SK-N-SH treated with all-trans-retinoic acid at 6 μM for 48 hours (cell line): ENCODE measurements at places on chromosomes 12 and 14.

DNA sequence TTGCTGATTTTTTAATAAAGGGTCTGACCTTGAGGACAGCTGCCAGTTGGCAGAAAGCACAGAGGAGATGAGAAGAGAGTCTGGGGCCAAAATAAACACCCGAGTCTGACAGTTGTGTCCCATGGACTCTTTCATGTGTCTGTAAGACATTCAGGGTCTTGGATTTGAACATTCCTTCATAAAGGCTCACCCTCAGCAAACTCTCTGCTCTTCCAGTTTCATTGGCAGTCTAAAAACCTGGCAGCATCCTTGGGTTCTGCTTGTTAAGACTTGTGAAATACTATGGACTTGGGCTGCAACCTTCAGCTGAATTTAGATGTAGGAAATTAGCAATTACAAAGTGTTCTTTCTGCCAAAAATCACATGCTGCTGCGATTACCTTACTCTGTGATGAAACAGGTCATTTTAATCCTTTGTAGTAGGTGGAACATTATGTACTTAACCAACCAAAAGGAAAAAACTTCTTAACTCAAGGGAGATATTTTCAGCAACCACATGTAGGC, 32.0 kb upstream of the LMNTD1 start:
- no peak; the same call in 2 of the 3 replicates for ATAC-seq

GRCh38 chr12:33322519-33322918, 117.1 kb downstream of the SYT10 start:
- ATAC-seq: no peak

- ATAC-seq: no peak
Observed at GRCh38 chr12:3704512-3705353, 48.2 kb downstream of the CRACR2A start.

DNA sequence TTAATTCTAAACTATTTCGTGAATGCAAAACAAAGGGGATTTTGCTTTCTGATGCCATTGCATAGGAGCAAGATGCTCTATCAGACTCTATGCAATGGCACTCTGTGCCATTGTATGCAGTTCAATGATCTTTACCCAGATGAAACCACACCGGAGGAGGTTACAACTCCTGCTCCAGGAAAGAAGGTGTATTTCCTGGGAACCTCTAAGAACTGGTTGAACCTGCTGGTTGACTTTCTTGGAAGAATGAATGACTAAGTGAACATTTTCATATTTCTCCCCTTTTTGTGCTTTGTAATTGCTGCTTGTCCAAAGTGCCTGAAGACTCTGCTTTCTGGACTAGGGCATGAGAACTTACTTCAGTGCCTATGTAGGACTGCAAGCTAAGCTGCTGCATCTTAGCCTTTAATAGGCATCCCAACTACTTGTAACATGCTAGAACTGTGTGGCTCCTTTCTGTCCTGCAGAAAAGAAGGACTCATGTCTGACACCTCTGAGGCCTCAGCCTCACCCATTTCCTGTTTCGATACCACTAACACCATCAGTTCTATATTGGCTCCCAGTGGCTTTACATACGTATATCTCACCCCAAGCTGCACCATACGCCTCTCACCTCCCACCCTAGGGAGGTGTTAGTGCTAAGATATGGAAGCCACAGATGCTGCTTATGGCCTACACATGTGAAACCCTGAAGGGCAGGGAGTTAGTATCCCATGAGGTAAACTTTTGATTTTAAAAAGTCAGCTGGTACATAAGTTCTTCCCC, 193.5 kb upstream of the CNOT2 start:
- ATAC-seq: no peak

GRCh38 chr14:59328454-59328853, 136.7 kb downstream of the GPR135 start:
- ATAC-seq: no peak

GRCh38 chr14:22200977-22201605, 387.9 kb downstream of the DAD1 start:
- peak; percentile 88 for ATAC-seq

DNA sequence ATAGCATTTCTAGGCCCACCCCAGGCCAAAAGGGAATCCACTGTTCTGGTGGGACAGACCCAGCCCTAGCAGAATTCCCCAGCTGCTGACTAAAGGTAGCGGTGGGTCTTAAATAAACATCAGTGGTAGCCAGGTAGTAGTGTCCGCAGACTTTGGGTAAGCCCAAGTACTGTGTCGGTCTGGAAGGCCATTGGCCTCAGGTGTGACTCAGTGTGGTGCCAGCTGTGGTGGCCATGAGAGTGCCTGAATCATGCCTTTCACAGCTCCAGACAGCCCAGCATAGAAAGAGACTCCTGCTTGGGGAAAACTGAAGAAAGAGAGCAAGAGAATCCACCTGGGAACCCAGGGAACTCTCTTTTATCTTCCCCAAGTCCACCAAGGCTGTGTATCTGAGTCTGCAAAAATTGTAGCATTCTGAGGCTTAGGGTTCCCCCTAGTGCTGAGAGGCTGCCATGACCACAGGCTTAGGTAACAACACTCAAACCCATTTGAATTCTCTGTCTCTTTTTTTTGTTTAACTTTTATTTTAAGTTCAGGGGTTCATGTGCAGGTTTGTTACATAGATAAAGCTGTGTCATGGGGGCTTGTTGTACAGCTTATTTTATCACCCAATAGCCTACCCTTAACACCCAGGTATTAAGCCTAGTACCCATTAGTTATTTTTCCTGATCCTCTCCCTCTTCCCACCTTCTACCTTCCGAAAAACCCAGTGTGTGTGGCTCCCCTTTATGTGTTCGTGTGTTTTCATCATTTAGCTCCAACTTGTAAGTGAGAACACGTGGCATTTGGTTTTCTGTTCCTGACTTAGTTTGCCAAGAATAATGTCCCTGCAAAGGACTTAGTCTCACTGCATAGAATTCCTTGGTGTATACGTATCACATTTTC, 16.7 kb upstream of the CD163L1 start:
- peak; percentile 96 for ATAC-seq

GRCh38 chr14:95300697-95301526, 18.8 kb downstream of the CLMN start:
- no peak for ATAC-seq

- no peak for ATAC-seq
Observed at GRCh38 chr14:81162941-81163340, 57.8 kb downstream of the GTF2A1 start.

DNA sequence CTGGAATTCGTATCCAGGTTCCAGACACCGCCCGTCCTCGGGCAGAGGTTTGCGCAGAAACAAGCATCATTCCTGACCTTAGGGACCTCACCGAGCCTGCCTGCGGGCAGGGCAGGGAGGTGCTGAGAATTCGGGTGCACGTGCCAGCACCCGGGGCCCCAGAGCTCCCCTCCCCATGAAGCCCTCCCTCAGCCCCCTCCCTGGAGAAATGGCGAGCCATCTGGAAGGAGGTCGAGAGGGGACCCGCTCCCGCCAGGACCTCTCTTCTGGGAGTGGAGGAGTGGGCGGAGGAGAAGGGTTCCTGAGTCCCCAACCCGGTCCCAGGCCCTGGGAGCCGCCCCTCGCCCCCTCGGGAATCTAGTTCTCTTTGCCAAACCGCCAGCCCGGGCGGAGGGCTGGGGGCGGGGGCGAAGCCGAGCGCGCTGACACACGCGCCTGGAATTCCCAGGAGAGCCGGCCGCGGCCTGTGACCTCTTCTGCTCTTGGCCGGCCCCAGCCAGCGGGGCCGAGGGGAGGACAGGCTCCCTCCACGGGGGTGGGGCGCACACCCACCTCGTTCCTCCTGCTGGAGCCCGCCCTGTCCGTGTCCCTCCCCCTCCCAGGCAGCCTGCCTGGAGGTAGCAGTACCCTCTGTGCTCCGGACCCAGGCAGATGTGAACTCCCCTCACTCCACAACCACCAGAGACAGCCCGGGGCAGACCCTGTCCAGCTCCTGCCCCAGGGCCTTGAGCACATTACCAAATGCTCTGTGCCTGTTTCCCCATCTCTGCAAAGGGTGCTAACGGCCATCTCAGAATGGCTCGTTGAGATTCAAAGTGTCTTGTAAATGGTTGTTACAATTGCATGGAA, 23.0 kb upstream of the GPR132 start:
- peak; percentile 6; the same call in 2 of the 3 replicates for ATAC-seq

GRCh38 chr12:120625557-120626419, 14.6 kb upstream of the CABP1 start:
- ATAC-seq: no peak

DNA sequence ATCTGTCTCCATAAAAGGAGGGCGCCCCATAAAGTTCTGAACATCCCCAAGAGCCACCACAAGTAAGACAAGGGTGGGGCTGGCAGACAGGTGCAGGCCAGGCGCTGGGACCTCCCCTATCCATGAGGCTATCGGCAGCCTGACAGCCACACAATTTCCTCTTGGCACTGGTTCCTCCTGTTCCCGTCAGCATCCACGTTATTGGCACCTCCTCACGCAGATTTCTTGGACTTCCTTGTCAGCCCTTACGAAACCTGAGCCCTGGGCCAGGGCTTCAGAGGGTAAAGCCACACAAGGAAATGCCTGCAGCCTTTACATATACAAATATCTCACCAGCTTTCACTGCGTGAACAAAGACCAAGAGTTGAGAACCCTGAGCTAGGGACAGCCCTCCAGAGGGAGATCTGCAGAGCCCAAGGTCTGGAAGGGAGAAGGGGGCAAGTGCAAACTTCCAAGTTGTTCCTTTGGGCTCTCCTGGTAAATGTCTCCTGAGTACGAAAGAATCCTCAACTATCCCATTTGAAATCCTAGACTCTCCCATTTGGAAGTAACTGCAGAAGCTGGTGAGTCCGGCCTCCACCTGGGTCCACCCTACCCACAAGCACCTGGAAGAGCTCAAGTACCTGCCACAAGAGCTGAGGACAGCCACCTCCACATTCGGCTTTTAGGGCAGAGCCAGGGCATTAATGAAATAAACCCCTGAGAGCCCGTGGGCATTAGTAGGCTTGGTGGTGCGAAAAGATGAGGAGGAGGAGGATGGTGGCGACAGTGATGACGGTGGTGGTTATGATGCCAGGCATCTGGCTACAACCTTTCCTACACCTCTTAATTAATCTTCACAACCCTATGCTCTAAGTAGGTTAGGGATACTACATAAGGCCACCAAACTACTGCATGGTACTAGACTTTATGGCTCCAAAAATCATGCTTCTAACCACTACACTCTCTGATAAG, 5.5 kb upstream of the TC2N start:
- no peak for ATAC-seq

DNA sequence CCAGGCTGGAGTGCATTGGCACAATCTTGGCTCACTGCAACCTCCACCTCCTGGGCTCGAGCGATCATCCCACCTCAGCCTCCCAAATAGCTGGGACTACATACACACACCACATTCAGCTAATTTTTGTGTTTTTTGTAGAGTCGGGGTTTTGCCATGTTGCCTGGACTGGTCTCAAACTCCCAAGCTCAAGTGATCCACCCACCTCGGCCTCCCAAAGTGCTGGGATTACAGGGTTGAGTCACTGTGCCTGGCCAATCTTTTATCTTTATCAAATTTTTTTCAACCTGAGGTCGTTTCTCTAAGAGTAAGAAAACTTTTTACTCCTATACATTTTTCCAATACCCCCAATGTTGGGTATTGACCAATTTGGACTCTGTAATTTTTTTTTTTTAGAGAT, 40.0 kb upstream of the NAP1L1 start:
- no peak for ATAC-seq

- no peak for ATAC-seq
Observed at GRCh38 chr12:40104461-40105264, 1.2 kb downstream of the SLC2A13 start.

DNA sequence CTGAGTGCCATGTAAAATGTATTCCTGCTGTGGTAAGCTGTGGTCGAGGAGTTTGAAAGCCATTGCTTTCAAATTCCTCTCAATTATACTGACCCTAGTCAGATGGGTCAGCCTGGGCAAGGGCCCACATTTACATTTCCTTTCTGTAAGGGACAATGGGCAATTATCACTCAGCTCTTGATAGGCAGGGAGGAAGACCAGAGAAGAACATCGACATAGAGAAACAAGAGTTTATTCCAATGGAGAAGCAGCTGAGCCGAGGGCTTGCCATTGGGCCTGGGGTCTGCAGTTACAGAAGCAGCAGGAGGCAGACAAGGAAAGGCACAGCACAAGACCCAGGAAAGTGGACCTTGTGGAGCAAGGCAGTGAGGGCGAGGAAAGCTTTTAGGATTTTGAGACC, 9.7 kb downstream of the NRIP2 start:
- ATAC-seq: no peak

- peak; percentile 23 for ATAC-seq
Observed at GRCh38 chr12:121794534-121795033, 1.1 kb upstream of the RHOF start.

DNA sequence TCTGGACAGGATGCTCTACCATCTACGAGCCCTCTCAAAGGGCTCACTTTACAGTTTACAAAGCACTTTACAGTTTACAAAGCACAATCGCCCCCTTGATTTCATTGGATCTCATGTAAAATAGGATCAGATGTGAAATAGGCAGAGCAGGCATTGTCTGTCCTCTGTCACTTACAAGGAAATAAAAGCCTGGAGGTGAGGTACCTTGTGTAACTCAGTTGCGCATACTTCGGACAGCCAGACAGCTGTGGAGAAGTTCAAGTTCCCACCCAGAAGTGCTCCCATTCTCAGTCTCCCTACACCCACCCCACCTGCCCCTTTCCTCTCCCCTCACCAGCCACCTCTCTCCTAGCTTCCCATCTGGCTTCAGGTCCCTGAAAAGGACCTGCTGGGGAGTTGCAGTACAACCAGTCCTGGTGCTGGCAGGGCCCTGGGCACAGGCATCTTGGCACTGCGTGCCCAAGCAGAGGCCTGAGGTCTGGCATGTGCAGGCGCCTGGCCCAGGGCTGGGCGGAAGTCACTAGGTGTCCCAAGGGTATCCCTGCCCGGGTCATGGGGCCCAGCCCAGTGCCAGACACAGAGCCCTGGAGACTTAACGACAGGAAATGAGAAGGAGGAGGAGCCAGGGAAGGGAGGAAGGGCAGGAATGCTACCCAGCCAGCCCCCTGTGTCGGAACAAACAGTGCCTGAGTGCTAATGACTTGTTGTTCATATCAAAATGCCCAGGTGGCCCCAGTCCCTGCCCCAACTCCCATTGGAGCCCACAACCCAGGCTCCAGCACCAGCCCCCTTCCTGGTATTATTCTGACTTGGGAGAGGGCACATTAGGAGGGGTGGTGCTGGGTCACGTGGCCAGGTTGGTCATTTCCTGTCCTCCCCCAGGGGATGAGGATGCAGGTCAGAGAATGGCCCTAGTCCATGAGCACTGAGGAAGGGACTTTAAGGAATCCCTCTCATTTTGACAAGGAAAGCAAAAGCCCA, 5.4 kb downstream of the RAPGEF3 start:
- ATAC-seq: peak; percentile 49

- no peak for ATAC-seq
Observed at GRCh38 chr12:19205120-19205519, 75.6 kb downstream of the PLEKHA5 start.

GRCh38 chr14:48936362-48936761, 649.8 kb downstream of the RPS29 start:
- peak; percentile 74 for ATAC-seq

GRCh38 chr14:67618617-67619063, 1.1 kb upstream of the ARG2 start:
- peak; percentile 75 for ATAC-seq

- no peak for ATAC-seq
Observed at GRCh38 chr12:32344047-32344446, 55.3 kb upstream of the FGD4 start.
